ENCODE measurements at places on chromosomes 2 and 18. TPM values are rescaled to one million over a fixed set of nuclear protein-coding genes. Genes with fewer than 3 reads are reported as not detected.

The IKZF2 gene
- polyA plus RNA-seq = 0.09 TPM

The PSMA8 gene
- polyA plus RNA-seq = 4.1 TPM

The INHBB gene
- polyA plus RNA-seq = not detected

The POMC gene
- 10.1 TPM for polyA plus RNA-seq

The NRP2 gene
- polyA plus RNA-seq = 0.55 TPM

The BUB1 gene
- polyA plus RNA-seq = 0.94 TPM

The UGT1A8 gene
- not detected for polyA plus RNA-seq

The LINC00305 gene
- polyA plus RNA-seq = not detected

The AGAP1 gene
- not detected for polyA plus RNA-seq
